ENCODE measurements at places on chromosomes 1 and 21.

DNA sequence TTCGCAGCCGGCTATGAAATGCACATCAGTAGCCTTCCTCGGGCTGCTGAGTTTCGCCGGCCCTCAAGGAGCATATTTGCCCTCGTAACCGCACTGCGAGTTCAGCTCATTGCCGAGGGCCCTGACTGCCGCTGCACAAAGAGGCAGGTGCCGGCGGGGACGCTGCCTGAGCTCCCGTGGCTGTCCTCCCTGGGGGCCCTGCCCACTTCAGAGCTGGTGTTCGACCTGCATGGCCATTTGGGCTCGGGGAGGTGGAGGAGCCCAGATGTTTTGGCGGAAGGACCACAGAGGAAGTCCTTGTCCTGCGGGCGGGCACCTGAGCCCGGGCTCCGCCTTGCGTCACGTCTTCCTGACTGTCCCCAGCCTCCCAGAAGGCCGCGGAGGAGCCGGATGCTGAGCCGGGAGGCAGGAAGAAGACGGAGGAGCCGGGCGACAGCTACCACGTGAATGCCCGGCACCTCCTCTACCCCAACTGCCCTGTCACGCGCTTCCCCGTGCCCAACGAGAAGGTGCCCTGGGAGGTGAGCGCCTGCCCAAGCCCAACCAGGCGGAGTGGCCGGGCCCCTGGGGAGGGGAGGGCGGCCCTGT, 29.9 kb upstream of the LRRC3 start:
- DNase-seq, result no peak

- DNase-seq, result no peak
Measured at GRCh38 chr1:178282949-178283367, 189.1 kb downstream of the RASAL2 start.

GRCh38 chr1:179779645-179780272, 36.7 kb downstream of the FAM163A start:
- peak; percentile 55 for DNase-seq

- DNase-seq, result no peak
Measured at GRCh38 chr1:37100310-37100709, 66.0 kb upstream of the GRIK3 start.

DNA sequence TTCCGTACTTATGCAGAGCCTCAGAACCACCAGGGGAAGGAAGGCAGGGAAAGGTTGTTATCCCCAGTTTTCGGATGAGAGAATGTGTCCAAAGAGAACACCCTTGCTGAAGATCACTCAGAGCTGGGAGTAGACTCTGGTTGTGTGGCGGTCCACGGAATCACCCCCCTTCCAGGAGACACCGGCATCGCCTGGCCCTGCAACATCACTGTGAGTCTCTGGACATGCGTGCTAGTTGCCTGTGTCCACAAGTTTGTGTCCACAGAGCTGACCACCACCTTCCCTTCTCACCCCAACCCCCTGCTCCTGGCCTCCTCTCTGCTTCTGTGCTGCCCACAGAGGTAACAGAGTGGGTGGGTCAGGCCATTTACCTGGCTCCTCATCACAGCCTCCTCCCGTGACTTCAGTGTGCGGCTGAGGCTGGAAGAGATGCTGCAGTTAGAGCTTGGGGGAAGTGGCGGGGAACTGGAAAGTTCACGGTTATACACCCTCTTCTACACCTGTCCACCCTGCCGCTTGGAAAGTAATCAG, 7.3 kb downstream of the MYBPH start:
- DNase-seq, result no peak

DNA sequence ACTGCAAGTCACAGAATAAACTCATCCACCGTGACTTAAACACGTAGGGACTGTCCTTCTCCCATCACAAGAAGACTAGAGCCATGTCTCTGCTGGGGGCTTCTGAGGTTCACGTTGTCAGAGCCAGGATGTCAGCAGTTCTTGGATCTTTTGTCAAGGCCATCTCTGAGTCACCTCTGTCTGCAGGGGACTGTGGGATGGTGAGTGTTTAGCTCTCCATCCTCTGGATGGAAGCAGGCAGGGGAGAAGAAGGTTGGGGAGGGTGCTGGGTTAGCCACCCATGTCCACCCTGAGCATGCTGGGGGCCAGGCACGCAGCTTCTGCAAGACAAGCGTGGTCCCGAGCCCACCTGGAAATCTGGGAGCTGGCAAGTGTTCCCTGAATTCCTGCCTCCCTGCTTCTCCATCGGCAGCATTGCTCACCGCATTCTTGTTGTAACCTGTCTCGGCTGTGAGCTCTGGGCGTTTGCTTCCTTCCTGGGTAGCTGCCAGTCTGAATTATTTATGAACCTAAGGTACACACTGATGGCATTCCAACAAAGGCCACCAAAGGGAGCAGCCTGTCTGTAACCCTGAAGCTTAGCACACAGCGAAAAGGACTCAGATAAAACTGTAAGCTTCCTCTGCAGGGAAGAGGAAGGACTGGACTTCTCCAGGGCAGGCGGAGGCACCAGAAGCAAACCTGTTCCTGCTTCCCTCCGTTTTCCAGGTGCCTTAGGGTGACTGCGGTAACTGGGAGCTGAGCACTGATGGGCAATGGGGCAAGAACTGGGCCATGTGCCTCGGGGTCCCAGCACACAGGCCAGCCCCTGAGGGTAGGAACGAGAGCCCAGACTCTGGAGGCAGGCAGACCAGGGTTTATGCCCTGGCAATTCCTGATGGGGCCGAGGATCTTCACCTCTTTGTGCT, 88.6 kb downstream of the RIPK4 start:
- peak; percentile 96 for DNase-seq

DNA sequence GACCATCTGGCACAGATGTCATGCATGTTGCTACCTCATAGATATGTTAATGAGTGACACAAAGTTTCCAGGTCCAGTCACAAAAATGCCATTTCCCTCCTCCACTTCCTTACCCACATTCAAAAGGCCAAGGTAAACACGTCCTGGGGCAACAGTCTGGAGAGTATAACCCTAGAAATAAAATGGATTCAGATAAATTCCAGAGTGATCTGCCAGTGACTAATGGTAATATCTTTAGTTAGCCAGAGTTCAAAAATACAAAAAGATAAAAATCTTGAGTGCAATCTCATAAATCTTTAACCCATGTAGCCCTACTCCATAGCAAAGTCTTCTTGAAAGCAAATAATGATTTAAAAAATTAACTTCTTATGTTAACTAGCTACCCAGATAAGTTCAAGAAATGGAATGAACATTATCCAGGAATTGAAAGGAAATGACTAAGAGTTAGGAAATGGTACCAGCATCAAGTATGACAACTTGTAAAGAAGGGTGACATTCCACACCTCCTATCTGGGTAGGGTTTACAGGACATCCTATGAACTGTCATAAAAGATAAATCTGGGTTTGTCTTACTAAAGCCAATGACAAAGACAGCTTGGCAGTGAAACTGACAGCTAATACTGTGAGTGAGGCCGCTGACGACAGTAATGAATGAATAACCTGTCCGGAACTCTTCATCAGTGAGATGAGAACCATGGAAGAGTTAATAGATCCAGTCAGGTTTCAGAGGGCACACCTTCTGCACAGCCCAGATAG, 18.1 kb downstream of the RGS2 start:
- no peak for DNase-seq

GRCh38 chr21:42840411-42841155, 38.8 kb downstream of the WDR4 start:
- DNase-seq, result no peak

GRCh38 chr21:45386728-45387371, 18.1 kb upstream of the COL18A1 start:
- no peak for DNase-seq

DNA sequence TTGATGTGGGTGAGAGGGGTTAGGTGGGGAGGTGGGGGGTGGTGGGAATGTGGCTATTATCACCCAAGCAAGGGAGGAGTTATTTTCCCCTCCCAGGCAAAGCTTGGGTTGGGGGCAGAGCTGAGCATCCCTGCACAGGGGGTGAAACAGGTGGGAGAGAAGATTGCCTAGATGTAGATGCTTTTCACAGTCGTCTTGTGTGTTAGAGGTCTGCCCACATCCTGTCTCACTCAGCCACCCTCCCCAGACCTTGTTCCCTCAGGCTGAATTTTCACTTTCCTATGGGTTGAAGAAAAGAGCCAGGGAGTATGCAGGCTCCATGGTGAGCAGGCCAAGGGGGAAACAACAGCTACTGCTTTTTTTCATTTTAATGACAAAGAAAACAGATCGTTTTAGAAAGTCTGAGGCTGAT, 223.5 kb downstream of the KIF26B start:
- DNase-seq, result no peak

DNA sequence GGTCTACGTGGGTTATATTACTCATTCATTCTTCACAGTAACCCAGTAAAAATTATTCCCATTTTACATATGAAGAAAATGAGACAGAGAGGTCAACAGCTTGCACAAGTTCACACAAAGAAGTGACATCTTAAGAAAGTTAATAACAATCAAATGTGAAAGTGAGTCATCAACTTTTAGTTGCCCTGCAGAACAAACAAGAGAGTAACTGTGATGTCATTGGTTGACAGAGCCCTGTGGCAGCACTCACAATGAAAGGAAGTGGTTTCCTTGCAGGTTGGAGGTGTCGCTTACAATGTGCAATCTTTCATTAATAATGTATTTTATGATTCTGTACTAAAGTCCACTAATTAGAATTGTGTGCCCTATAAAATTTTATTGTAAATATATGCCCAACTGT, 369.6 kb downstream of the RYR2 start:
- DNase-seq, result no peak

DNA sequence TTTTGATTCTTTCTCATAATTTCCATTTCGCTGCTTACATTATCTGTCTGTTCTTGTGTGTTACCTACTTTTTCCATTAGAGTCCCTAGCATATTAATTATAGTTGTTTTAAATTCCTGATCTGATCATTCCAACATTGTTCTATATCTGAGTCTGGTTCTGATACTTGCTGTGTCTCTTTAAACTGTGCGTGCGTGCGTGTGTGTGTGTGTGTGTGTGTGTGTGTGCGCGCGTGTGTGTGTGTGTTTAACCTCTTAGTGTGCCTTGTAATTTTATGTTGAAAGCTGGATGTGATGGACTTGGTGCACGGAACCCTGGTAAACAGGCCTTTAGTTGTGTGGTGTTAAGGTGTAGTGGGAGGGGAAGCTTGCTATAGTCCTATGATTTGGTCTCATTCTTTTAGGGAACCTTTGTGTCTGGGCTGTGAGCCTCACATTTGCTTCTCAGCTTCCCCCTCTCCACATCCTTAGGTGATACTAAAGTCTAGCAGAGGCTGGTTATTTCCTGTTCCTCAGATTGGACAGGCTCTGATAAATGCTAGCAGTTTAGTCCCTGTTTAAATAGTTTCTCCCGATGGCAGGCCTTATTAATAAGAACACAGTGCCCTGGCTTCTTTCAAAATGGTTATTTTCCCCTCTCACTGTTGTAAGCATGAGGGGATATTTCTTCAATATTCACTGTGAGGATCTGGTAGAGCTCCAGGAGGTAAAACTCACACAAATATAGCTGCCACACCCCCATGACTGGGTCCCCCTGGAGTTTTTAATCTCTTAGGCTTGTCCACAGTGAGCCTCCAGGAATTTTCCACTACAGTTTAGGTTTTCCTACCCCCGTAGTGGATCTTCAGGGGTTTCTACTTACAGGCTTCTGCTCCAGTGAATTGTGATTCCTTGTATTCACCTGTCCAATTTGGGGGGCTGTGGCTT, 118.3 kb downstream of the GALNT2 start:
- peak; percentile 74 for DNase-seq

DNA sequence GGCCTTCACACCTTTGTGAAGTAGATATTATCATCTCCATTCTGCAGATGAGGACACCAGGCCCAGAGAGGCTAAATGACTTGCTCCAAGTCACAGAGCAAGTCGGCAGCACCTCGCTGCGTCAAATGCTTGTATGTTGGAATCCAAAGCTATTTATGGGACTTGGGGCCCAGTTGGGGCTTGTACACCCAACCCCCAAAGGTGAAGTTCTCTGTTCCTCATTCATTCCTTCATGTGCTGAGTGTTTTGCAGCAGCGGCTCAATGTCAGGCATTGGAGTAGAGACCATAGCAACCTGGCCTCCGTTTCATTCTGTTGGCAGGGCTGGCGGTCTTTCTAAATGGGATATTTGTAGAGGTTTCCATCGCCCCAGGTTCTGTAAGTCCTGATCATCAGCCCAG, 113.4 kb upstream of the SLC25A33 start:
- no peak for DNase-seq

GRCh38 chr1:16120940-16121410, 34.9 kb downstream of the EPHA2 start:
- peak; percentile 90 for DNase-seq

DNA sequence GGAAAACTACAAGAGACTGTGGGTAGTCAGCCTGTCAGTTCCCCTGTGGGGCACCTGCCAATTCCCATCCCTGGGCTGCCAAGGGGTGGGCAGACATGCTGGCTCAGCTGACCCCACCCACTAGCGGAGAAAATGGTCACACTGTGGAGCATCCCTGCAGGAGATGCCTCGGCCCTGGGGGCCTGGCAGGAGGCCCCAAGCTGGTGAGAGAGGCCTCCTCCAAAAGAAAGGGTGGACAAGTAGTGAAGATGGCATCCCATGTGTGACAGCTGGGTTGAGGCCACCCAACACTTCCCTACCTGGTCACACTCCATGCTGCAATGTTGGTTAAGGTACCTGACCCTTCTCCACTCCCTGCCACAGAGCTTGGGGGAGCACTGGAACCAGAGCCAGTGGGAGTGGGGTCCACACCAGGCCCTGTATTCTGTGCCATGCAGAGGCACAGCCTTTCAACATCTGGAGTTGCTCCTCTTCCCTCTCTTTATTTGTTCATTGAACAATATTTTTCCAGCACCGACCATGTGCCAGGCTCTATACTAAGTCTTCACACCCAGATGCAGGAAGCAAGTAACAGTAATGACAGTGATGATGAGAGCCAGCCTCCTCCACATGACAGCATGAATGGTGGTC, 59.5 kb downstream of the KLHDC7A start:
- no peak for DNase-seq

- DNase-seq, result no peak
Measured at GRCh38 chr1:54477153-54477561, 70.9 kb upstream of the ACOT11 start.

DNA sequence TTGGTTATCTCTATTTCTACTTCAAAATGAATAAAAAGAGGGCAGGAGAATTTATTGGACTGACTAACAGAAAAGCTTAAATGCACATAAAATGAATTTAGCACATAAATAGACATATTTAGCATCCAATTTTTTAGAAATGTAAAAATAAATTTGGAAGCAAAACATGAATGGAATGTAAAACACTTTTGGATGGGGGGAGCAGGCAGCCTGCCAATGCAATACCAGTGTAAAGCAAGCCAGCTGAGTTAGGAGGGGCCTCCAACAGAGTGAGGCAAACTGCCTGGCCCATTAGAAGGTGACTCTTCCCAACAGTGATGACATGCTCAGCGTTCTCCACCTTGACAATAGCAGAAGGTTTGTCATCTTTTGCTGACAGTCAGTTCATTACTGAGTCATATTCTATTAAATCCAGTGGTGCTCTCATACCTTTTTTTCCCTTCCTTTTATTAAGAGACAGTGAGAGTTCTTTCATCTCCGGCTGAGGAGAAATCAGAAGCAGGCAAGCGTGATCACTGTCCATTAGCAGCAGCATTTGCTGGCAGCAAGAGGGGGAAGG, 19.5 kb upstream of the EXO1 start:
- DNase-seq, result no peak

- DNase-seq, result no peak
Measured at GRCh38 chr1:54136269-54136896, 16.4 kb downstream of the CDCP2 start.

All from NCI-H2029 treated with DMSO at 0.1 percent for 48 hours (cell line).